Endothelial cell (in vitro differentiated cells): ENCODE measurements at places on chromosomes 6 and 20. TPM values are rescaled to one million over a fixed set of nuclear protein-coding genes. Genes with fewer than 3 reads are reported as not detected.
A peak's percentile ranks its signal among the peaks of the same experiment; 100 is the strongest.

SAMD5 gene
- 4.7 TPM for total RNA-seq

PEDS1 gene
- 39.7 TPM for total RNA-seq

ZKSCAN3 gene
- 9.5 TPM for total RNA-seq

FUT9 gene
- 5.7 TPM for total RNA-seq

FAM209B gene
- total RNA-seq, result 0.56 TPM

DAAM2 gene
- 3.0 TPM for total RNA-seq

COL9A3 gene
- total RNA-seq, result 1.8 TPM

RAB44 gene
- not detected for total RNA-seq

TMEM239 gene
- not detected for total RNA-seq

GNAS-AS1 gene
- 4.9 TPM for total RNA-seq

TRIM40 gene
- total RNA-seq, result not detected

TRIM38 gene
- 3.8 TPM for total RNA-seq

AKAP12 gene
- 70.1 TPM for total RNA-seq

OR2W1 gene
- total RNA-seq, result not detected

GRCh38 chr20:43794326-43794725, 67.5 kb upstream of the GTSF1L start:
- no peak for DNase-seq

DNA sequence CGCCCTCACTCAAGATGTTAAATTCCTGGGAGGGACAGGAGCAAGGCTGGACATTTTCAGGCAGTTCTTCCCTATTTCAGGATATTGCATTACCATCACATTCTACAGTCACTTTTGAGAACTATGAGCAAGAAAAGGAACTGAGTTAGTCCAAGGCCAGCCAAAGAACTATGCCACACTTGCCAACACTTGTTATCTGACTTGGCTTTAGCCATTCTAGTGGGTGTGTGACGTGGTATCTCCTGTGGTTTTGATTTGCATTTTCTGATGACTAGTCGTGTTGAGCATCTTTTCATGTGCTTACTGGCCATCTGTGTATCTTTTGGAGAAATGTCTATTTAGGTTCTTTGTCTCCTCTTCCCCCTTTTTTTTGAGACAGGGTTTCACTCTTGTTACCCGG, 12.0 kb downstream of the XRN2 start:
- no peak for DNase-seq

GRCh38 chr6:36345681-36346466, 9.2 kb upstream of the BNIP5 start:
- no peak for DNase-seq

DNA sequence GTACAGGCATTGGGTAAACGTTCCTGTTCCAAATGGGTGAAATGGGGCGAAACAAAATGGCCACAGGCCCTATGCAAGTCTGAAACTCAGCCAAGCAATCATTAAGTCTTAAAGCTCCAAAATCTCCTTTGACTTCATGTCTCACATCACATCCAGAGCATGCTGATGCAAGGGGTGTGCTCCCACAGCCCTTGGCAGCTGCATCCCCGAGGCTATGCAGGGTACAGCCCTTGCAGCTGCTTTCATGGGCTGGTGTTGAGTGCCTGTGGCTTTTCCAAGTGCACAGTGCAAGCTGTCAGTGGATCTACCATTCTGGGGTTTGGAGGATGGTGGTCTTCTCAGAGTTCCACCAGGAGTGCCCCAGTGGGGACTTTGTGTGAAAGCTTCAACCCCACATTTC, 270.0 kb upstream of the CDYL start:
- no peak for DNase-seq

DNA sequence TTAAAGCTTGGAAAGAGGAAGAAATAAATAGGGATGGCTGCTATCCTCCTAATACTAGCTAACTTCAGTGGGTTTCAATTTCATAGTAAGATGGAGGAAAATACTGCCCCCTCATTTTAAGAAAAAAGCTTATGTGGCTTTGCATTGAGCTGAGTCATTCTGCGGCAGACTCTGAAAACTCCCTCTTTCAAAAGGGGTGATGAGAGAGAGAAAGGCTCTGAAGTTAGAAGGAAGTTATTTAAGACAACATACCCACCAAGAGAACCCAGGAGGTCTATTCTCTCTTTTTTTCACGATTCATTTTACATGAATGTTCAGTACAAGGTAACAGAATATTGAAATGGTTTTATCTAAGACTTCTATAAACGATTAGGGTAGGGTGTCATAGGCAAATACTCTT, 4.5 kb downstream of the PRDM13 start:
- DNase-seq, result no peak

GRCh38 chr6:30572148-30572547, 906 bp downstream of the ABCF1 start:
- DNase-seq, result no peak

- DNase-seq, result no peak
Observed at GRCh38 chr6:23200946-23201345, 631.6 kb downstream of the HDGFL1 start.

DNA sequence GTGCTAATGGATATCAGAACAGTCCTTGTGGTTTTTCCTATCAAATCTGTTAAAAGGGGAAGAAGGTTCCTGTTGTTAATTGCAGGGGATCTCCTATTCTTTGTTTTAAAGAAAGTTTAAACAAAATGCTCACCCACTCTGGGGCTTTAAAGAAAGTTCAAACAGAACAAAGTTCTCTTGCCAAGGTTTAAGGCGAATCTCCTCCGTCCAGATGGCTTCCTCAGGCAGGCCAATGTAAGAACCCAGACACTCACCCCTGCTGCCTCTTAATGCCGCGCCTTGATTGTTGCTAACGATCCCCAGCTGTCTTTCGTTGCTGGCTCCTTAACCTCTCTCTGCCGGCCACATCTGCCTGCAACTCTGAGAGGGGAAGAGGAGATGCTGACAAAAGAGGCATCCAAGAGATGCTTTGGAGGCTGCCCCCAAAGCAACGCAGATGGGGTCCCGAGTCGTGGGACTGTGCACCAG, 235.0 kb upstream of the PRDM1 start:
- DNase-seq, result no peak

- no peak for DNase-seq
Observed at GRCh38 chr6:28134716-28135115, 7.0 kb upstream of the ZKSCAN8 start.

GRCh38 chr20:49186535-49187329, 1.4 kb downstream of the STAU1 start:
- peak; percentile 30 for DNase-seq

- no peak for DNase-seq
Observed at GRCh38 chr6:30922447-30922852, 8.4 kb downstream of the VARS2 start.

- no peak for DNase-seq
Observed at GRCh38 chr20:33165416-33166055, 2.4 kb upstream of the BPIFA2 start.

DNA sequence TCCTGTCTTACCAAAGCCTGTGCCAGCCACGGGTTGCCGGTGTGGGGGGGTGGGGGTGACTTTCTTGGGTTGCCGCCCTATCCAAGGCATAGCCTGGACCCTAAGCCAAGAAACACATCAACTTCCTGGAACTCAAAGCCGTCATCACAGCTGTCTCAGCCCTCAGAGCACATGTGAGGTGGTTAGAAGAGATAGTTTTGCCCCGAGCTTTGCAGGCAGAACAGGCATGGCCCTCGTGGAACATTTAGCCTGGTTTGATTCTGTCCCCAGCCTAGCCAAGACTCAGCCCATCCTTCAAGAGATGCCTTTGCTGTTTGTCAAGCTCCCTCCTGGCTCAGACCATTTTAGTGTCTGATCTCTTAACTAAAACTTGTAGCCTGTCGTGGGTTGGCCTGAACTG, 64.9 kb downstream of the RREB1 start:
- DNase-seq, result no peak

- DNase-seq, result no peak
Observed at GRCh38 chr6:139367810-139368351, 6.6 kb downstream of the CITED2 start.

DNA sequence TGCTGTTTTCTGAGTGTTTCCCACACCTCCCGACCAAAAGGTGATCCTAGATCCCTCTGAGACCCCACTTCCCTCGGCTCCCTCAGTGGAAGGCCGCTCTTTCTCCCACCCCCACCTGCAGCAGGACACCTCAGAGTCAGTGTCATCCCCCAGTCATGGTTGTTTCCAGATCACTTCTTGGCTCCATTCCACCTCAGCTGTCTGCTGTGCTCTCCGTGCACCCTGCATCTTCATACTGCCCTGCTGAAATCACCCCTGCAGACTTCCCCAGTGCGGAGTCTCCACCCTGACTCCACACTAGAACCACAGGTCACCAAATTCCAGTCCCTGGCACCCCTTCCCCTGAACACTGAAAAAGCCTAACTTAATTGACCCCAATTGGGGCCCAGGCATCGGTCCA, 255.1 kb upstream of the CDYL start:
- DNase-seq, result no peak

GRCh38 chr6:46985943-46986342, 56.2 kb downstream of the ADGRF1 start:
- DNase-seq, result no peak

- peak; percentile 68 for DNase-seq
Observed at GRCh38 chr20:36754656-36755222, 8.8 kb upstream of the NDRG3 start.

DNA sequence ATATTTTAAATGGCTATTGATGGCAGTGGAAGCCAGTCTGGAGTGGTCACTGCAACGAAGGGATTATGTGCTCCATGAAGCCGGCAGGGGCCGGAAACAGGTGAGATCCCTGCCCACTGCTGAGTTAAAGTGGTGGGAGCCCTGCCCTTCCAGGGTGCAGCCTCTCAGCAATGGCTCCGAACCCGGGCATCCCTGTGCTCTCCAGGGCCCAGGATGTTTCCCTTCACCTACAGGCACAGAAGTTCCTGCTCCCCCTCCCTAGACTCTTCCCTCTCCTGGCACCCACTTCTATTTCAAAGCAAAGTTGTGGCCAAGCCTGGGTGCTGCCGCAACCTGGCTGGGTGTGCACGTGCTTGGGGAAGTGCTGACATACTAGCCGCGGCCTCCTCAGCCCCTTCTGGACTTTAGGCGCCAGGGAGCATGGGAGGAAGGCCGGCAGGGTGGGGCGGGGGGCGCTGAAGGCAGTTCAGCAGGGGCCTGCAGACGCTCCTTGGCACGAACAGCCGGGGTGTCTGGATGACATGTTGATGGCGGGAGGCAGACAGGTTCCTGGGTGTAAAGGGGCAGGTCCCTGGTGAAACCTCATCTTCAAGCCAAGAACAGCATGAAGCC, 452.3 kb downstream of the HTR1B start:
- DNase-seq, result no peak

- DNase-seq, result no peak
Observed at GRCh38 chr6:27811451-27811772, 100.8 kb downstream of the OR2B2 start.

- DNase-seq, result no peak
Observed at GRCh38 chr6:168823397-168824212, 382.6 kb downstream of the SMOC2 start.

- DNase-seq, result no peak
Observed at GRCh38 chr6:116550796-116551195, 2.8 kb upstream of the CALHM4 start.

DNA sequence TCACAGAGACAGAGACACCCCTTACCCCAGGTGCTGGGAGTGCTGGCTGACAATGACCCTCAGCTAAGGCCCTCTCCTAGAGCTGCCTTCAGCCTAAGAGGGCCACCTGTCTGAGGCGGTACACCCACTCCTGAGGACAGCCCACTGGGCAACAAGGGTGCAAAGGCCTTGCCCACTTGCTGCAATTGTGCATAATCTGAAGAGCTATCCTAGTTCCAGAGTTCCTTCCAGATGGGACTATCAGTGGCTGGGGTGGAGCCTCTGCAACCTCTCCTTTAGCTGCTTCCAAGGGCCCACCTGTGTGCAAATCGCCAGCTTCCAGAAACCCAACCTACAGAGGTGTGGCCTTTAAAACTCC, 87.5 kb downstream of the PREX1 start:
- DNase-seq, result no peak

GRCh38 chr6:162463576-162463975, 264.0 kb downstream of the PRKN start:
- no peak for DNase-seq

GRCh38 chr20:20085071-20085470, 32.7 kb downstream of the CFAP61 start:
- DNase-seq, result no peak

DNA sequence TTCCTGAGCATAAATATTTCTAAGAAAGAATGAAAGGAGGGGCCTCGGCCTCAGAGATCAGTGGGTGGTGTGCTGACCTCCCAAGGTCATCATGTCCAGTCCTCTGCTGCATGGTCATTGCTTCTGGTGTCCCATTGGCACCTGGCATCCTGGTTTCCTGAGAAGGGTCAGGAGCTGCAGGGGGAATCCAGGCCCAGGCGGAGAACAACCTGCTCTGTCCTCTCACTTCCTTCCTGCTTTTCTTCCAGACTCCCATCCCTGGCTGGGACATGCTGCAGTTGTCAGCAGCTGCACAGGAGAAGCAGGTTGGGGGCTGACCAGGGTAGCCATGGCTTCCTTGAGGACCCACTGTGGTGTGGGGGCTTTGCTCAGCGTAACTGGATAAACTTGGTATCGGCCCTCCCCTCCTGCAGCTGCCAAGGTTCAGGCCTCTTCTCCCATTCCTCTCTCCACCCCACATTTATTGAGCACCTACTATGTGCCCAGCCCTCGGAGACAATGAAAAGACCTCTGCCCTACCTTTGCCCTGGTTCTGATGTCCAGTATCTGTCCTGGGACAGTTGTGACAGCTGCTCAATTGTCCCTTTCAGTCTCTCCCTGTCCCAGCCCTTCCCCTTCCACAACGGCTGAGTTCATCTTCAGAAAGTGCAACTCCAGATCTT, 155.2 kb downstream of the CEBPB start:
- no peak for DNase-seq

DNA sequence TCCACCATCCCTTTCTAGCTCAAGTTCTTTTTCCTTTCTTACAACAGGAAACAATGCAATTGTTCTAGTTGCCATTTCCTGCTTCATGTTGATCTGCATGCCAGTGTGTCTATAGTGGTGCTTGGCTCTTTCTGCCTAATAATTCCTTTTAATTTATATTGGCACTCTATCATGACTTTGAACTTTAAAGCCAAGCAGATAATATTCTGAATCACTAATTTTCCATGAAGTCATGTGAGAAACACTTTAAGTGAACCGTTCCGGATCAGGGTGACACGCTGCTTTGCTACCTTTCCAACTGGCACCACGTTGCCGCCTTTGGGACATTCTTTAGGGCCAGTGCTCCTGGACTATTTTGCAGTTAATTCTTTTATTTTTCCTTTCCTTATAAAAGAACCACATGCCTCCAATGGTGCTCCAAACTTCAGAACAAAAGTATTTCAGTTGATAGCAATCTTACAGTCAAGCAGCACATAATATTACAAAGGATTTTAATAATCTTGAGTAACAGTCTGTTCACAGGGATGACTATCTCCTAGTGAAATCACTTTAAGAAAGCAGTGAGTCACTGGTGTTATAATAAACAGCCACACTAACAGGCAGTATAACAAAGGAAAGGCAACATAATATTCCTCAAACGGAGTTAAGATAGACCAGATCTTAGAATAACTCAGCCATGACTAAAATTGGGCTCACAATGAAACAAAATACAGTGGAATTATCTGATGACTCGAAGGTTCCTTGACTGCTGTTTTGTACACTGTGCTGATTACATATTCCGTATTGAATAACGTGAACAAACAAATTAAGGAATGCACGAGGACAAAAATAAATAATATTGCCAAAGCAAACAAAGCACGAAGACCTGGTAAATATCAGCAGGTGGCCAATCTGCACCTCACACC, 19.0 kb upstream of the BLOC1S5 start:
- no peak for DNase-seq

- no peak for DNase-seq
Observed at GRCh38 chr20:52204136-52204535, 12.6 kb upstream of the ZFP64 start.

- no peak for DNase-seq
Observed at GRCh38 chr6:56766806-56767178, 124.1 kb upstream of the DST start.

GRCh38 chr20:58551631-58552030, 36.4 kb upstream of the APCDD1L start:
- DNase-seq, result no peak
